ENCODE measurements at places on chromosomes 7 and 10.
A peak's percentile ranks its signal among the peaks of the same experiment; 100 is the strongest.

DNA sequence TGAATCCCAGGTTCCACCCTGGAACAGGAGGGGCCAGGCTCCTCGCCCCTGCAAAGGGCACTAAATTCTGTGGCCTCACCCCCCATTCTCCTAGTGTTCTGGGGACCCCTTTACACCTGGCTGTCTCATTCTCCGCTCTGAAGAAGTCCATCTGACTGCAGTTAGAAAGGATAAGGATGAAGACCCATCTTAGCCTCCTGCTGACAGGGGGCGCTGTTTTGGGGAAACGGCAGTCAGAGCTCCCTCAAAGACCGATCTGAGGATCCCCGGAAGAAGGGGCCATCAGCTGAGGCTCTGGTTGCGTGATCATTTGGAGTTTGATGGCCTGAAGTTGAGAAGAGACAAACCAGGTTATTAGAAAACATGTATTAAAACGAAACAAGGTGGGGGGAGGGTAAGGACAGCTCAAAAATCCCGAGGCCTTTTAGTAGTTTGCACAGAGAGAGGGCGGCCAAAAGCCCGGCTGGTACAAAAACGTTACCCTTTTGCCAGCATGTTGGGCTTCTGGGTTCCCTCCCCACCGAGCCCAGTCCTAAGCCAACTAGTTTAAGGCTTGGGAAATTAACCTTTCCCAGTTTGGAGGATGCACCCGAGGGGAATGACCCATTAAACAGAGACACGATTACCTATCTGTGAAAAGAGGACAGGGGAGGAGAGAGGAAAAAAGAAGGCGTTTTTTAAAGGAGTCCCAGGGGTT, 102.8 kb downstream of the CHN2 start:
- DNase-seq: no peak

DNA sequence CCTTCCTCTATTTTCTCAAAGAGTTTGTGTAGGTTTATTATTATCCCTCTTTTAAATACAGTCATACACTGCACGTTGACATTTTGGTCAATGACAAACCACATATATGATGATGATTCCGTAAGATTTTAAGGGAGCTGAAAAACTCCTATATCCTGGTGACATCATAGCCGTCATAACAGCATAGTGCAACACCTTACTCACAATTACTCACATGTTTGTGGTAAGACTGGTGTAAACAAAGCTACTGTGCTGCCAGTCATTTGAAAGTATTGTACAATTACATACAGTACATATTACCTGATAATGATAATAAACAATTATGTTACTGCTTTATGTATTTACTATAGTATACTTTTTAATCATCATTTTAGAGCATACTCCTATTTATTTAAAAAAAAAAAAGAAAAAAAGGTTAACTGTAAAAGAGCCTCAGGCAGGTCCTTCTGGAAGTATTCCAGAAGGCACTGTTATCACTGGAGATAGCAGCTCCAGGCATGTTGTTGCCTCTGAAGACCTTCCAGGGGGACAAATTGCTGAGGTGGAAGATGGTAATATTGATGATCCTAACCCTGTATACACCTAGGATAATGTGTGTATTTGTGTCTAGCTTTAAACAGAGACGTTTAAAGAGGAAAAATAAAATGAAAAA, 123.3 kb upstream of the CDK1 start:
- no peak for DNase-seq

GRCh38 chr7:127761196-127761595, 109.2 kb downstream of the SND1 start:
- DNase-seq: no peak

GRCh38 chr7:148567524-148567923, 23.0 kb upstream of the C7orf33 start:
- DNase-seq: no peak

- no peak for DNase-seq
Measured at GRCh38 chr7:112134039-112134438, 72.2 kb downstream of the DOCK4 start.

DNA sequence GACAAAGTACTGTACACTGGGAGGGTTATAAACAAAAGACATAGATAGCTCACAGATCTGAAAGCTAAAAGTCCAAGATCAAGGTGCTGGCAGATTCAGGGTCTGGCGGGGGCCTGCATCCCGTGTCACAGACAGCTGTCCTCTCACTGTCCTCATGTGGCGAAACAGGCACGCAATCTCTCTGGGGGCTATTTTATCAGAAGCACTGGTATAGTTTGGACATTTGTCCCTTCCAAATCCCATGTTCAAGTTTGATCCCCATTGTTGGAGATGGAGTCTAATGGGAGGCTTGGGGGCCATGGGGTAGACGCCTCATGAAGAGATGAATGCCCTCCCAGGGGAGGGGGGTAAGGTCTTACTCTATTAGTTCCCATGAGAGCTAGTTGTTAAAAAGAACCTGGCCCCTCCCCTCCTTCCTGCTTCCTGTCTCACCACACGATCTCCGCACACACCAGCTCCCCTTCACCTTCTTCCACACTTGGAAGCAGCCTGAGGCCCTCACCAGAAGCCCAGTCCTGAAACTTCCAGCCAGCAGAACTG, 72.5 kb upstream of the UCN3 start:
- DNase-seq: peak; percentile 77

GRCh38 chr10:37947526-37947925, 28.9 kb downstream of the ZNF25 start:
- no peak for DNase-seq

- DNase-seq: no peak
Measured at GRCh38 chr7:29812185-29812876, 6.0 kb downstream of the WIPF3 start.

- no peak for DNase-seq
Measured at GRCh38 chr10:127526161-127526560, 22.9 kb upstream of the NPS start.

- DNase-seq: no peak
Measured at GRCh38 chr7:81298951-81299666, 380.3 kb upstream of the SEMA3C start.

Measured in activated CD4-positive, alpha-beta T cell treated with anti-CD3 and anti-CD28 coated beads, Interleukin-2, Interleukin-6, amounts not matched to agents 100 ng/mL and 50 ng/mL, durations not matched to agents 16 hours and 8 hours (primary cell).